Eye (tissue), 1 donor: ENCODE measurements at places on chromosomes 12 and 14.

DNA sequence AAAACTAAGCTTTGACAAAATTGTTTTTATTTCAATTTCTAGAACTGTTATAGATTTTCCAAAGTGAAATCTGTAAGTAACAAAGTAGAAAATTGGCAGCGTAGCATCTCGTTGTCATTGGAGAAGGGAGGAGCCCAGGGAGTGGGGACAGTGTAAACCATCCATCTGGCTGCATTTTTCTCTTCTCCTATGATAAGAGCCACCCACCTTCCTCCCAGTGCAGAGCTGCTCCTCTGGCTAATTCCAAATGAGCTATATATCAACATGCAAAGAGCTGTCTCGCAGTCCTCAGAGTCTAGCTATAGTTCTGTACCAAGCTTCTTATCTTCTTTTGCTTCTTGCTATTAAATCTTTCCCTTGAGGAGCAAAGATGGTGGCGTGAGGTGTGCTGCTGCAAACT is 56.6 kb downstream of the SCN8A start:
- no peak for DNase-seq

GRCh38 chr14:96053600-96054381 is 14.6 kb downstream of the C14orf132 start:
- DNase-seq: peak; percentile 76

DNA sequence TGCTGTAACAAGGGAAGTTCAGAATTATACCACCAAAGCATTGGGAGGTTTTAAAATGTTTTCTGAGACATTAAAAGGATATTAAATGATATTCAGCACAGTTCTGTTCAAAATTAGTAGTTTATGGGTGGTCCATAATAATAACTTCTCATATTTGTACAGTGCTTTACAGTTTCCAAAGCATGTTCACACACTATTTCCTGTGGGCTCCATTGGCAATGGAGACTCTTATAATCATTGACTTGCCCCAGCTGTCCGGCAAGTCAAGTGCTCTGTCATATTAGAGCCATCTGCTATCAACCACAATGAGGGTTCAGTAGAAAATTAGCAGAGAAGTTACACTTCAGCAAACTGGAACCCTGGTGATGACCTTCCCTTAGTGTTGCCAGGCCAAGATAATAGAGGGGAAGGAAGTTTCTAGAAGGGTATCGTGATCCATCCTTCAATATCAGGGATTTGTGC is 526.6 kb upstream of the CCDC196 start:
- no peak for DNase-seq

DNA sequence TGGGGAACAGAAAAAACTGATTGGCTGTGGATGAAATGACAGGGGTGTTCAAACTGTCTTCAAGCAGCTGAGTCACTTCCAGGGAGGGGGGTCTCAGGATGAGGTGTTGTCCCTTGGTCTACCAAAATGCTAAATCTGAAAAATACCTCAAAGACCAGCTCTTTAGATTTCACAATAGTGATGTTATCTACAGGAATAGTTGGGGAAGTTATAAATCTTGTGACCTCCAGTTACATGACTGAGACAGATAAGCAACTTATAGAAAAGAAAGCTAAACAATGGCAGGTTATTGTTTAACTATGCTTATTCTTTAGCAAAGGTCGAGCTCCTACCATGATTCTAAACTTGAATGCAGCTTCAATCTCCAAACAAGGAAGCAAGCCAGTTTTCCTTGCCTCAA is 125.4 kb downstream of the SYT10 start:
- DNase-seq: no peak

- no peak for DNase-seq
These were observed 13.6 kb downstream of the CCDC198 start for GRCh38 chr14:57480051-57480450.

DNA sequence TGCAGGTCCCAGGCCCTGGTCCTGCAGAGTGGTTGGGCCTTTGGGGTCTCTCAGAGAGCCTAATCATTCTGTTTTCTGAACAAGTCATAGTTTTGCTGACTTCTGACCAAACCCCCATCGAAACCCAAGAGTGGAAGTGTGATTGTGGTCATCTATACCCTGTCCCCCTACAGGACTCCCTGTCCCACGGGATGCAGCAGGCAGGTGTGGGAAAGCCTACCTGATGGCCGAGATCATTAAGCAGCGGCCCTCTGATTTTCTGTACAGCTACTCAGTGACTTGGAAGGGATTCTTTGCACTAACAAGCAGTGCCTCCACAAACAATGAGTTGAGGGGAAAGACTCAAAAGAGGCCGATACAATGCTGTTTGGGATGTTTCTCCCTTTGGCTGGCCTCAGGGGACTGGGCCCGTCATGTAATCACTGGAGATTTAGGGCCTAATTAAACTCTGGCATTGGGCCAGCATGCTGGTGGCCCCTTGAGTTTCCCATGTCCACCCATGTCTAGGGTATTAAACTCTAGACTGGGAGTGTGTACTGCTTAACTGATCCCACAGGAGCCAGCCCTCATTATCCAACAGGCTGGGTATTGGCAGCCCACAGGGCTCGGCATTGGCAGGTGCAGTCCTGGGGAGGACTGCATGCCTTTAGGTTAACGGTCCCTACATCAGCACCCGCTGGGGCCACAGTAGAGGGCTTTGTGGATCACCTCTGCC is 192.8 kb downstream of the ZFP36L1 start:
- DNase-seq: peak; percentile 80

DNA sequence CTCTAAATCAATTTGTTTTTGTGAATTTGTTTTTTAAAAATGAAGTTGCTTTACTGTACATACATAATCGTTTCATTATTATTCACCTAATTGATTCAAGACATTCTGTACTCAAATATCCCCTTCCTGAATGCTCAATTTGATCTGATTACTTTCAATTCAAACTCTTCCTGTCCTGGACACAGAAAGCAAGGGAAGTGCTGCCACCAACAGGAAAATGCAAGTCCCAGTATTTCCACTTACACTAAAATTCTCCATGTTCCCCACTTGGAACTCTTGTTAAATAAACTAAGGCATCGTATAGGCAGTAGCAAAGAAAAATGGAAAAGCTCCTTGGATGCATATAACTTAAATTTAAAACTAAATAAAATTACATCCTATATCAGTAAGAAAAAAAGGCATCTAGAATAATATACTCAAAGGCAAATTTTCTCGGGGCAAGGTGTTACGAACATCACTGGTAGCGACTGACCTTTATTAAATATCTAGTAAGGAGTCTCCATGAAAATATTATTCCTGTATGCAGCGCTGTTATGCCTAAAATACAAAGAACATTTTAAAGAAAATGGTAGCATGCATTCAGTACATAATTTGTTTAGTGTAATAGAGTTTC is 72.0 kb upstream of the DBX2 start:
- DNase-seq: peak; percentile 64

GRCh38 chr12:104858611-104859543 is 99.2 kb downstream of the SLC41A2 start:
- DNase-seq: no peak

- no peak for DNase-seq
These were observed 315.8 kb downstream of the ADGRD1 start for GRCh38 chr12:131269551-131269950.

DNA sequence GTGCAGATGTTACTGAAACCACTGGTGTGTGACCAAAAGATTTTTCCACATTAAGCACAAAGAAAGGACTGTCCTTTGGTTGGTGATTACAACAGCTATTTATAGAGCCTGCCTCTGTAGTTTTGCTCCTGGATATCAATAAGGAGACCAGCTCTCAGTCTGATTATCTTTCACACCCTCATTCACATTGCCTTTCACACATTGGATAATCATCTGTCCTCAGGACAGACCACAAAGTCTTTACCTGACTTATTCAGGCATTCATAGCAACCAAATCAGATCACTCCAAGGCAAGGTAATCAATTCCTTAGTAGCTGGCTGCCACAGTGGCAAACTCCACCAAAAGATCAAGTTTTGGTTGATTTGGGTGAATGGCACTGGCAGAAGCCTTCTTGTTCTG is 59.6 kb upstream of the CPSF6 start:
- DNase-seq: no peak

DNA sequence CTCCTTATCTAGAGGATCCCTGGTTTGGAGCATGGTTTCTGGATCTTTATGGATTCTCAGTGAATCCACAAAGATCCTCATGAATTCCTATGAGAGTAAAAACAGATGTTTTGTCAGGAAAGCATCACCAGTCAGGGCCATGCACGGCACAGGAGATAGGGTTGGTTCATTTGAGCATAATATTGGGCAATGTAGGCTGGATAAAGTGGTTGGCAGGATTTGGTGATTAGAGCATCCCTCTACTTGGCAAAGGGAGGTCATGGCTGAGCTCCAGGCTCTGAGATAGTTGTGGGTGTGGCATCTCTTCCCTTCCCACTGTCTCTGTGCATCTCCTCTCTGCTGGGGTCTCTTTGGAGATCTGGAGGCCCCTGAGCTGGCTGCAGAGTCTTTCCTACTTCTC is 149.8 kb downstream of the DACT1 start:
- no peak for DNase-seq

DNA sequence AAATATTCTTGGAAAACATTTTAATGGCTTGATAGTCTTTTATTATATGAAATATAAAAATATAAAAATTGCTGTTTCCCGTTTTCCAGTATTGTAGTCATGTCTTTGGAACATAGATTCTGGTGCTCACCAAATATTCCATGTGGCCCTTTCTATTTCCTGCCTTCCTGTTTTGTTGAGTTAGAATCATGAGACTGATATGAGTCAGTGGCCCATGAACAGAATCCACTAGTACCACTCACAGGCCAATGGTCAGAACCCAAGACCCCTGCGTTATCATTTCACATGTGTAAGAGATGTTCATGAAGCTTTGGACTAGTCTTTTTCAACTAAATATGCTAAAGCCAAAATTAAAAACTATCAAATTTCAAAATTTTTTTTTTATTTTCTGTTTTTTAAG is 56.9 kb downstream of the BICD1 start:
- DNase-seq: no peak
